ENCODE measurements at places on chromosomes 2 and 18.

GRCh38 chr2:58543442-58543841, 302.3 kb upstream of the FANCL start:
- no peak for DNase-seq

DNA sequence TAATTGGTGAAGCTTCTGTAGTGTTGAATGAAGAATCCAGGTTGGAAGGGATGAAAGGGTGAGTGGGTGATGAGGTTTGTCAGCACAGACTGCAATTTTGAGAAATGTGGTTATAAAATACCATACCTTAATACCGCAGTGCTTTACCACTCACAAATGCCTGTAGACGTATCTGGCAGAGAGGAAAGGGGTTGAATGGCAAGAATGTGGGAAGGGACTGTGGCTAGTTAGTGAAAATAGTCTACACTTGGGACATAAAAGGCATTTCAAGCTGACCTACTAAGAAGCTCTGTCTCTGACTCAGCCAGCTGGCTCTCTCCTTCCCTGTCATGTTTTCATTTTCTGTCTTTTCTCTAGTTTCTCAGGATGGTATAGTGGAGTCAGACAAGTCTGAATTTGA, 25.1 kb downstream of the CDK15 start:
- no peak for DNase-seq

GRCh38 chr2:147603876-147604275, 241.0 kb upstream of the ACVR2A start:
- no peak for DNase-seq

DNA sequence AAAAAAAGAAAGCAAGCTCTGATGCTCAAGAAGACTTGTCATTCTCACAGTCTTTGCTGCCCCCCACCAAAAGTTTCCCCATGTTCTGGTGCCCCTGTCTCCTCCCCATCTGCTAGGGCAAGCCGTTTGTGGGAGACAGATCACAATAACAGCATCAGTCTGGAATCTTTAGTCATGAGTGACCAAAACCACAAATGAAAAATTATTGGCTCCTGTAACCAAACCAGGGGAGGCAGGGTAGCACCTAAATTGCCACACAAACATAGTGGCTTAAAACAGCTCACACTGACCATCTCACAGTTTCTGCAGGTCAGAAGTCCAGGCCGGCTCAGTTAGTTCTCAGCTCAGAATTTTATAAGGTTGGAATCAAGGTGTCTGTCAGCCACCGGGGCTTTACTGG, 9.1 kb upstream of the B3GNT7 start:
- DNase-seq = no peak

Measured in activated CD4-positive, CD25-positive, alpha-beta regulatory T cell (primary cell).